Left lung (tissue), 14 donors: ENCODE measurements at places on chromosomes 6 and 20. TPM values are rescaled to one million over a fixed set of nuclear protein-coding genes. Genes with fewer than 3 reads are reported as not detected.

Gene MUC22
- not detected for total RNA-seq

Gene TSHZ2
- 11.9 TPM for total RNA-seq

Gene POM121L2
- total RNA-seq = not detected

Gene STX11
- total RNA-seq = 18.2 TPM

Gene MEI4
- not detected for total RNA-seq

Gene PGC
- 266 TPM for total RNA-seq

Gene LCA5
- total RNA-seq = 5.1 TPM

Gene RRAGD
- total RNA-seq = 43.2 TPM

Gene PTCHD4
- 0.55 TPM for total RNA-seq

Gene BCAS1
- 1.6 TPM for total RNA-seq

Gene PI3
- total RNA-seq = 1.4 TPM

Gene TBC1D22B
- total RNA-seq = 10.7 TPM

Gene ARHGAP40
- not detected for total RNA-seq

Gene LTB
- total RNA-seq = 13.7 TPM

Gene RNF144B
- total RNA-seq = 74.8 TPM

Gene IPCEF1
- 2.4 TPM for total RNA-seq

Gene CNR1
- 16.4 TPM for total RNA-seq

Gene RFX6
- not detected for total RNA-seq

Gene ALDH5A1
- total RNA-seq = 10.4 TPM

Gene EPHA7
- 0.31 TPM for total RNA-seq

Gene ARFGEF3
- 22.6 TPM for total RNA-seq

Gene TRIM31
- 0.39 TPM for total RNA-seq

Gene OGFRL1
- total RNA-seq = 21.0 TPM

Gene OR2H1
- not detected for total RNA-seq

Gene SAMD10
- total RNA-seq = 6.0 TPM

Gene ATP9A
- 34.2 TPM for total RNA-seq

Gene NMBR
- not detected for total RNA-seq

Gene SEC23B
- 93.6 TPM for total RNA-seq

Gene BPI
- total RNA-seq = 0.35 TPM

Gene FGD2
- total RNA-seq = 24.7 TPM

Gene SYCP2L
- total RNA-seq = 0.45 TPM

Gene SLCO4A1
- 11.5 TPM for total RNA-seq

Gene SLC32A1
- not detected for total RNA-seq

Gene CEBPB
- total RNA-seq = 266 TPM

Gene TMC2
- total RNA-seq = 0.24 TPM

Gene HDGFL1
- not detected for total RNA-seq

Gene LBP
- 1.8 TPM for total RNA-seq

Gene NOTCH4
- 58.4 TPM for total RNA-seq

Gene PPP1R11
- 60.0 TPM for total RNA-seq

Gene COL21A1
- 6.6 TPM for total RNA-seq

Gene TOX2
- 14.5 TPM for total RNA-seq

Gene IRAK1BP1
- 5.1 TPM for total RNA-seq

Gene HLA-F
- 98.3 TPM for total RNA-seq
